ENCODE measurements at places on chromosomes 1 and 21.

- no peak for DNase-seq
Measured at GRCh38 chr1:75034376-75034775, 99.8 kb upstream of the LHX8 start.

DNA sequence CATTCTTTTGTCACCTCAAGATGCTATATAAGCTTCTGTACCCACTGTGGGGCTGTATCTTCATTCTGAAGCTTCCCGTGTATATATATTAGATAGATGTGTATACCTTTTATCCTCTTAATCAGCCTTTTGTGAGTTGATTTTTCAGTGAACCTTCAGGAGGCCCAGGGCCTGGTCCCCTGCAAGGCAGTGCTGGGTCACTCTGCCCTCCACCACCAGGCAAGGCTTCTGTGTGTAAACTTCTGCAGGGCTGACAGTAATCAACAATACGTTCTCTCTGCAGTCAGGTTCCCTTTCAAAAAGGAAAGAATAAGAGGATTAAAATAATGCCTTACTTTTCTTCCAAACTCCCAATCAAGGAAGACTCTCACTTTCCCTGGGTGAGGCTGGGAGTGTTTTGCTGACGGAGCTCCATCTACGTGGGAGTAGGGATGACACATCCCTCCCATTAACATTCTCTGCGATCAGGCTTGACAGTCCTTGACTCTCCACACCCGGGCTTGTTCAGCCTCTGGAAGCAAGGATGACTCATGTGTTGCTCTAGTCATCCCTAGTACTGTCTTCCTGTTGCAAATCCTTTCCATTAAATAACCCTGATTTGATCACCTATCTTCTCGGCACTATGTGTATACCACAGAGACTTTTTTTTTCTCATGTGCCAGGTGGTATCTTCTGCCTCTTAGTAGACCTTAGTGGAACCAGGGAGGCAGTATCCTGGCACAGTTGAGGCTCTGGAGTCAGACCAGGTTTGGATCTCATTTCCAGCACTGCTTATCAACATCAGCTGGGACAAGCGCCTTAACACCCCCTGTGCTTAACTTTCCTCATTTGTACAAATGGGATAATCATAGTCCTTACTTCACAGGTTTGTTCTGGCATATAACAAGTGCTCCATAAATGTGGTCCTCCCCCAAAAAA is 70.3 kb upstream of the KCNK1 start:
- DNase-seq: no peak

- no peak for DNase-seq
Measured at GRCh38 chr1:92310185-92310597, 11.3 kb downstream of the RPAP2 start.

DNA sequence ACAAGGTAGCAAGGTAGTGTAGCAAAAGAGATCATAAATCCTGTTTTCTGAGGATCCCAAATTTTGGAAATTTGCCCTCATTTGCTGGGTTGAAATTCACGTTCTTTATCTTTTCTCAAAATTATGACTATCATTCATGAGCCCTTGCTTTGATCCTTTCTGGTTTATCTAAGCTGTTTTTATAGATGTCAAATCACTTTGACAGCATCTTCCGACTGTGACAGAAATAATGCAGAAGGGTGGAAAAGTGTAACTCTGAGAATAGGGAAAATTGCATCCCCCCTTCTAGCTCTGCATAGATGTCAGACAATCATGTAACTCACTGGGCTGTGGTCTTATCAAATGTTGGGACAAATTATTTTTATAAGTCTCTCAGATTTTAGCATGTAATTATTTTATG is 550.1 kb downstream of the OMA1 start:
- no peak for DNase-seq

DNA sequence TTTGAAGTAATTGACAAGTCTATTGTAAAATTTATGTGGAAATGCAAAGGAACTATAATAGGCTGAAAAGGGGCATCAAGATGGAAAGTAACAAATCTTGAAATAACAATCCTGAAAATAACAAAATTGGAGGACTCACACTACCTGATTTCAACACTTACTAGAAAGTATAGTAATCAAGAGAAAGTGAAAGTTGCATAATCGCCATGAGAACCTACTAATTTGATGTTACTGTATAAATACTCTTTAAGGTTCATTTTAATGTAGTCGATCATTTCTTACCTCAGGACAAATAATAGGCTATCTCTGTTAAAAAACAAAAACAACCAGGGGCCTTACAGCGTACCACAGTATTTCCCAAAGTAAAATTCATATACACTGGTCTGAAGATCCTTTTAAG is 71.7 kb downstream of the EDEM3 start:
- no peak for DNase-seq

DNA sequence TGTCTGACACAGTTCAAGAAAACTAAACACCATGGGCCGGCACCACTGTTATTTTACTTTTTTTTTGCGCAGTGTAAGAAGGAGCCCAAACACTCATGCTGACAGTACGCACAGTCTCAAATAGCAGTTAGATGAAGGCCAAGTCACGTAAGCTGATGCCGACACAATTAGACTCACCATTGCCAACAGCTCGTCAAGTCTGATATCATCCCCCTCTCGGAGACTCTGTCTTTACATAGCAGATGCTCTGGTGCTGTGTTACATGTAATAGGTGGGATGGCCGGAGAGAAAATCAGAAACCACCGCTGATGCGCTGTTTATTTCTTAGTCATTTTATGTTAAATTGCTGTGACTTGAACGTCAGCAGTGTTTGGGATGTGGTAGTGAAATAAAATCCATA is 49.3 kb downstream of the TGFB2 start:
- no peak for DNase-seq

GRCh38 chr1:20465187-20465586 is 20.8 kb downstream of the CAMK2N1 start:
- DNase-seq: no peak

- no peak for DNase-seq
Measured at GRCh38 chr1:28744184-28744583, 7.4 kb downstream of the YTHDF2 start.

- DNase-seq: no peak
Measured at GRCh38 chr1:244352156-244352830, 99.4 kb downstream of the ADSS2 start.

- no peak for DNase-seq
Measured at GRCh38 chr1:226510453-226510852, 38.1 kb upstream of the STUM start.

GRCh38 chr21:46605767-46606426 is 1.0 kb upstream of the S100B start:
- DNase-seq: peak; percentile 53

GRCh38 chr1:54614563-54614962 is 8.8 kb downstream of the FAM151A start:
- no peak for DNase-seq
